Activated CD4-positive, alpha-beta memory T cell treated with anti-CD3 and anti-CD28 coated beads for 36 hours (primary cell): ENCODE measurements at places on chromosomes 11 and 22.

GRCh38 chr11:77381729-77382665 is 80.5 kb upstream of the GDPD4 start:
- DNase-seq: no peak

- no peak for DNase-seq
Observed at GRCh38 chr11:109062445-109062844, 359.5 kb upstream of the C11orf87 start.

GRCh38 chr11:126655807-126656128 is 300.3 kb downstream of the ST3GAL4 start:
- no peak for DNase-seq

GRCh38 chr11:68925611-68926010 is 21.9 kb downstream of the IGHMBP2 start:
- DNase-seq: no peak

DNA sequence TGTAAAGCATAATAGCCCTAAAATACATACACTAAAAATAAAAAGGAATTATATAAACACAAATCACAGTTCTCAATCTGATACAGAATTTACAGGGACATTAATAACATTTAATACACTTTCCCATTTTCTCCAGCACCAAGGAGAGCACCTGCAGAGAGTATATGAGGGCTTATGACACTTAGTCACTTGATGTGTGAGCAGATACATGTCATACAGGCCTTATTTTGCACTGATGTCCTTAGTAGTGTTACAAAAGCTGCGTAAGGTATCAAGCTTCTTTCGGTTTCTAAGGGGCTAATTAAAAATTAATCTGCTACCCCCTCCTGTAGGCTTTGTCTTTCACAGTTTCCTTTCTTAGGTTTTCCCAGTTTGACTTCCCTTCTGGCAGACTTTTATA is 61.3 kb downstream of the TRIM44 start:
- no peak for DNase-seq

DNA sequence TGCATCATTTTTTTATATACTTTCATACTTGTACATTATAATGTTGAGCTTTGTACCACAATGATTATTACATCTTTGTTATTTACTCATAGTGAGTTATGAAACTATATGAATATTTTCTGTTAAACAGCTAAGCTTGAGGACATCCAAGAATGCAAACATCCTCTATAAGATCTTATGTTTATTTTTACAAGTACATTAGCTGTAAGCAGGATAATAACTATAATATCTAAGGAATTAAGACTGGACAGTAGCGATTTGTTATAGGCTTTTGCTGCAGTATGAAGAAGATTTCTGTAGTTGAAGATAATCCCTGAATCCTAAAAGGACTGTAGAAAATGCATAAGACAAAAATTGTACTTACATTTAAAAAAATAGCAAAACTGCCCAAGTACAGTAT is 176.0 kb downstream of the METTL15 start:
- no peak for DNase-seq

DNA sequence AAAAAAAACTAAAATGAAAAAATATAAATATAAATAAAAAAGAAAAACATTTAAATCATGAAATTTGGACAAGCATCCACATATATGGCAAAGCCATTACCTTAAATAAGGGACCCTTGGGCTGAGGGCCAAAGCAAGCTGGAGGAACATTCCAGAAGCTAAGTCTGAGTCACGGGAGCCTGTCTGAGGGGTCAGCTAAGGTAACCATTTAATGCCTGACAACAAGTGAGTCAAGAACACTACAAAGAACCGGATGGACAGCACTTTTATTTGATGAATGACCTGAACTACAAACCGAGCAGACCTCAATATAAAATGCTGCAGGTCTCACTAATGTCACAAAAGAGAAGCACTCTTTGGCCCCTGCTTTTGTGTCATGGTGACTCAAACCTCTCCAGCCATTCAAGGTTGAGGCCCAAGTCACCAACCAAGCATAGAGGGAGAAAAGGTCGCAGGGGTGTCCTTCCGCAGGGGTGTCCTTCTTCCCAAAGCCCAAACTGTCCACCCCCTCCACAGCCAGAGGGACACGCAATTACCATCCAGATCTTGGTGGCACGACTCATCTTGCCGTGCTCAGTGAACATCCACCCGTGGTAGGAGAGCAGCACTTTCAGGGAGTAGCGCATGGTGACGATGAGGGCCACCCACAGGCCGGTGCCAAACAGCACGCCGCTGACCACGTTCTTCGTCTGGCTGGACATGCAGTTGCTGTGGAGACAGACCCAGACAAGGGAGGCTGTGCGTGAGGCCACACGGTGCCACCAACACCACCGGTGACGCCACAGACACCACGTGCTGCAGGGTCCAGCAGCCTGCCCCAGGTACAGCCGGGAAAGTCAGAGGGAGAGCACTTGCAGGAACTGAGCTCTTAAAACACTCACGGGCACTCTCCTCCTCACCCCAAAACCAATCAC is 34.5 kb downstream of the CPT1A start:
- no peak for DNase-seq

- DNase-seq: no peak
Observed at GRCh38 chr11:36247493-36247892, 41.7 kb downstream of the COMMD9 start.

DNA sequence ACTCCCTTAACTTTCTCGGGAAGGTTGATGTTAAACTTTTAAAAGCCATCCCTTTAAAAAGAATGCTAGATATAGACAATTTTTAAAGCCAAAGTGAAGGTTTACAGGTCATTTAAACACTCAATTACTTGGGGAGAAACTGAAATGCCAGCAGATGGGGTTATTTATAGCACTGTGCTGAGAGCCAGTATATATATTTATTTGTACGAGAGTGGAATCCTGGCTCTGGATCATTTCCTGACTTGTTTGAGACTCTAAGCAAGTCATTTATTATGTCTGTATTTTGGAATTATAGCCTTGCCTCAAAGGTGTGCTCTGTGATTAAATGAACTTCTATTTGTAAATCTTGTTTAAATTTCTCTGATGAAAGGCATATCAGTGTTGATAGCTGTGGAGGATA is 6.8 kb upstream of the ZBED5 start:
- DNase-seq: no peak

- no peak for DNase-seq
Observed at GRCh38 chr11:110907629-110908028, 195.4 kb upstream of the ARHGAP20 start.

DNA sequence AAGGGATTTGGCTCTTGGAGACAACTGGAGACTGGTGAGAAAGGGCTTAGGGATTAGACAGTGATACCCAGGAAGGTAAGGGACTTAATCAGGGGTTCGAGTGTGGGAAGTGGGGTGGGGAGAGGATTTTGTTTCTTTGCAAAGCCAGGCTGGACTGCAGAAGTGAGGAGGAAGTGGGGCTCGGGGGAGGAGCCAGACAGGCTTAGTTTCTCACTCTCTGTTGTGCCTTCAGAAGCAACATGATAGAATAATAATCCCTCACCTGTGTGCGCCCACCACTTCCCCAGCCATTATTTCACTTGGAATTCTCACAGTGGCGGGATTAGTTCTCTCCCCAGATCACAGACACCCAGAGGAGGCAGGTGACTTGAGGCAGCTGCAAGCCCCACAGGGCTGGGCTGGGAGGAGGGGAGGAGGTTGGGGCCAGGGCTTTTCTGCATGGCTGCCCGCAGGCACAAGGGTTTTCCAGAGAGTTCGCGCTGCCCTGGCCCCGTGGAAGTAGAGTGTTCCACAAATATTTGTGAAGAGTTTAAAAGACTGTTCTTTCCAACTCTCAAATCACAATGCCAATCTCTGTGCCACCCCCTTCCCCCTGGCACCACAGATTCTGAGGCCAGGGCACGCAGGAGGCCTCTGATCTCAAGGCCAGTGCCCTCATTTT is 4.0 kb upstream of the SEC14L2 start:
- no peak for DNase-seq

GRCh38 chr11:67648796-67649613 is 1.5 kb downstream of the ACY3 start:
- DNase-seq: no peak

DNA sequence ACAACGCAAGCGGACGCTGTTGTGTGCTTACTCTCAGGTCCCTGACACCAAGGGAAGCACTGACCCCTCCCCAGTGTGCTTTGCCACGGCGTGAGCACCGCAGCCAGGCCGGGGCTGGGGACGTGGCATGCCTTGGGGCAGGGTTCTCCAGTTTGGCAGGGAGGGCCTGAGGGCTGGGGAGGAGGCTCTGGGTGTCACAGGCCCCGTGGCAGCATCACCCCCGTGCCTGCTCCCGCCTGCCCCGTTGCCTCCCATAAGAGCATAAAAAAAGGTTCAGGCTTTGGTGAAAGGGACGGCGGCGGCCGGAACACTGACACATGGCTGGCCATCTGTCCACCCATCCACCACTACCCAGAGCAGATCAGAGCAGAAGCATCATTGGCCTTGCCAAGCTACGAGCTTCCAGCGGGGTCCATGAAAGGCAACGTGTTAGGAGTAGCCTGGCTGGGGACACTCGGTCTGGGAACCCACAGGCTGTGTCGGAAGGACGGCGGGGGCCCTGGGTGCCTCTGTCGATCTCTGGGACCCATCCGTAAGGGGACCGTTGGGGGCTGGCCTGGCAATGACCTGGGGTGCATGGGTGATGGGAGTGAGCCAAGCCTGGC is 183.0 kb downstream of the IGLL1 start:
- DNase-seq: no peak

DNA sequence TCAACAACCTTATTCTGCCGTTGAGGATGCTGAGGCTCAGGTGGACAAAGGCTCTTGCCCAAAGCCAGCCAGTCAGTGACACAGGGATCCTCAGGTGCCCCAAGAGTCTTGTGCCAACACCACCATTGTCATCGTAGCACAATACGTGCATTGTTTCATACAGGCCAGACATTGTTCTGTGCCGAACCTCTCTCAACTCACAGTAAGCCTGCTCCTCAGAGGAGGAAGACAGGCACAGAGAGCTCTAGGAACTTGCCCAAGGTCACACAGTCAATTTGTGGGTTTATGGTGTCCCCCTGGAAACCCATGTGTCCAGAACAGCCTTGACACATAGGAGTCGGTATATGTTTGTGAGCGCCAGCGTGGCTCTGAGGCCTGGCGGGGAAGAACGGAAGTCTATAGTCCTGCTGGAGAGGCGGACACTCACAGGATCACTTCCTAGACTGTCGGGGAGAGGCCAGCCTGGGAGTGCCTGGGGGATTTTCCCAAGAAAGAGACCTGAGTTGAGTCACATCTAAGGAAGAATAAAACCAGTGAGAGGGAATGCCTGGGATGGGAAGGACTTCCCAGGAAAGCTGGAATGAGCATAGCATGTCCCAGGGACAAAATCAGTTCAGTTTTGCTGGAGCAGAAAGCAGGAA is 20.2 kb downstream of the LIF start:
- no peak for DNase-seq

DNA sequence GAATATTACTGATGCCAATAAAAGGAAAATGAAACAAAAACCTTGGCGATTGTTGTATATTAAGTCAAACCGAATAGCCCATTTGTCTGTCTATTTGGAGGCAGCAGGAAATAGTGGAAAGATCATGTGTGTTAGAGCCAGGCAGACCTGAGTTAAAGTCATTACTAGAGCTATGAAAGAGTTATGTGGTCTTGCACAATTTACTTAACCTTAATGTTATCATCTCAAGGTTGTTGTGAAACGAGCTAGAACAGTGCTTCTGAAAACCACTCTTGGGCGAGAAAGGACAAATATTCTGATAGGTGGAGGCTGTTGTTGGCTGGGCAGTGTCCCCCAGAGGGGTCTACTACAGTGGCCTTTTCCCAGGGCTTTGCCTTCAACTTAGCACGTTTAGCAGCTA is 60.0 kb upstream of the NUP160 start:
- DNase-seq: no peak

GRCh38 chr11:125569915-125570621 is 791 bp downstream of the EI24 start:
- peak; percentile 43 for DNase-seq

DNA sequence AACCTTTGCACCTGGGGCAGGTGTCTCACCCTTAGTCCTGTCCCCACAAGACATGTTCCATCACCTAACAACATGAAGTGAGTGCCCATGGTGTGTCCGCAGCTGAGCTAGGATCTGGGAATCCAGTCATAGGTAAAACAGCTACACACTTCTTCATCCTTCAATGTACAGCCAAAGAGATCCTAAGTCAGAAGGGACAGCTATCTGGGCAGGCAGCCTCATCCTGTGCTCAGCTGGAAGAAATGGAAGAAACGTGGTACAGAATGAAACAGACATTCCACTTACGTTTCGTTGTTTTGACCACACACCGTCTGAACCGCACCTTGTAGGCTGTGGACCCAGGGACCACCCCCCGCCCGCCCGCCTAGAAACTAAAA is 30.8 kb downstream of the PDGFB start:
- no peak for DNase-seq

DNA sequence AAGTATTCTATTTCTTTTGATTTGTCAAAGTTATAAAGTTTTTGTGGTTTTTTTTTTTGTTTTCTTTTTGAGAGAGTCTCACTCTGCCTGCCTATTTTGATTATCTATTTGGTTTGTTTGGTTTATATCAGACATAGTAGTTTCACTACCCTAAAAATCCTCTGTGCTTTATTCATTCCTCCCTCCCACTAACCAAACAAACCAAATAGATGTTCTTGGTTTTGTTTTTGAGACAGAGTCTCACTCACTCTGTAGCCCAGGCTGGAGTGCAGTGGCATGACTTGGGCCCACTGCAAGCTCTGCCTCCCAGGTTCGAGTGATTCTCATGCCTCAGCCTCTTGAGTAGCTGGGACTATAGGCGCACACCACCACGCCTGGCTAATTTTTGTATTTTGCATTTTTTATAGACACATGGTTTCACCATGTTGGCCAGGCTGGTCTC is 67.9 kb downstream of the ENTHD1 start:
- no peak for DNase-seq

DNA sequence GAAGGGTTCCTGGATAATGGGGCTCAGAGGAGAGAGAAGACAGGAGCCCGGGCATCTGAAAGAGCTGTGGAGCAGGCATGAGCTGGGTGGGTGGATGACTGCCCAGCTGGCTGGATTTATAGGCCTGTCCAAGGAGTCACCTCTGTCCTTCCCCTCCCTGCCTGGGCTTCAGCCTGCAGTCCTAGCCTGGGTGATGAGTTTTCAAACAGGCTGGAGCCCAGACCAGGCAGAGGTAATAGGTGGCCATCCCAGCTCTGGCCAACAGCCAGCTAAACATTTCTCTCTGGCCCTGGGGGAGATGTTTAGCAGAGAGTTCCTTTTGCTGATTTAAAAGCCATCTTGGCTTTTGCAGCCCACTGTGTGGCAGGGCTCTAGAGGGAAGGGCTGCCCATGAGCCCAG is 5.4 kb downstream of the C11orf96 start:
- DNase-seq: no peak
